ENCODE measurements at places on chromosomes 6 and 20. TPM values are rescaled to one million over a fixed set of nuclear protein-coding genes. Genes with fewer than 3 reads are reported as not detected.

Gene SYCP2L
- 0.59 TPM for total RNA-seq

DNA sequence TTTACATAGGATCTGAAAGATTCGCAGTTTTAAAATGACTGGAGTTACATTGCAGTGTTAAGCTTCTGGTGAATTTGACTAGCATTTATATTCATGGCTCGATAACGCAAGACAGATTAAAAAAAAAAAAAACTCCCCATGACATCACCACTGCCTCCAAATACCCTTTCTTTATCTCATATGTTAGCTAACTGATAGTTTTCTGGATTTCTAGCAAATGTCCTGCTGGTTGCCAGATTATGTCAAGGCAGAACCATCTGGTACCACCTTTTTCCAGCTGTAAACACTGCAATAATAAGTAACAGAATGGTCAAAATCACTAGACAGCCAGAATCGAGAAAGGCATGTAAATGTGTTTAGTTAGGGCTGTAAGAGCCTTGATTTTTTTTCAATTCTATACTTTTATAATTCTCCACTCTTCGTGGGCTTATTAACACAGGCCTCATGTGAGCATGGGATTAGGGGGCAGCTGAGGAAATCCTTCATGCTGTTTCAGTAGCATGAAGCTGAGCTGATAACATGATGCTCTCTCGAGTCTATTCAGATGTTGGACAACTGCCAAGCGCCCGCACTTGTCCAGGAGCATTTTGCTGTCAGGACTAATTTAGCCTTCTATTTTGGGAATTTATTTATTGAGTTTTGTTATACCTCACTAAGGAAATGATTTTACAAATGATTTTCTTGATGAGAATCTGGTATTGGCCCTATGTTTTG lies 166.0 kb upstream of the SCGN start:
- peak; percentile 79 for DNase-seq

DNA sequence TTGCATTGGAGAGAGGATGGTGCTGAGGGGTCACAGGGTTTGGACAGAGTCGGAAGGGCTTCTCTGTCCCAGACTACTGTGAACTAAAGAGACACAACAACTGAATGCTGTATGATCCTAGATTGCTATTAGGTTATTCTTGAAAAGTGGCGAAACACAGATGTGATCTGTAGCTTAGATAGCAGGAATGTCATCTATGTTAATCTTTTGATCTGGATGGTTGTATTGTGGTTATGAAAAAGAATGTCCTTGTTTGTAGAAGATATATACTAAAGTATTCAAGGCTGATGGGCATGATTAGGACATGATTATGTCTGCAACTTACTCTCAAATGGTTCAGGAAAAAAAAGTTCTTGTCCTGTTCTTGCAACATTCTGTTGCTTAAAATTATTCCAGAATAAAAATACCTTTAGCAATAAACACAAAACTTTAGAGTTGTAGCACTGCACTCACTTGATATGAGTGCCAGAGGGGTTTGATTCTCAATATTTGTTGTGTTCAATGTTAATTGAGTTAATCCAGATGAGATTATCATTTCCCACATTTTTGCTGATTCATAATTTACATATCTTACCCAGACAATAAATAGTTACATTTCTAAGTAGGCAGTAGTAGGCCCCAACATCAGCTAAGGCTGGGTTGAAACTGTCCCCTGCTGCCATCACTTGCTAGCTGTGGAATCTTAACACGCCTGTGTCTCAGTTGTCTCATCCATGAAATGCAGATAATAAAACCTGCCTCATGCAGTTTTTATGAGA lies 645.2 kb downstream of the KIF16B start:
- DNase-seq = no peak

Gene CD24
- total RNA-seq = 0.47 TPM

Gene ECT2L
- 0.62 TPM for total RNA-seq

Gene MLIP
- total RNA-seq = 248 TPM

Gene C6orf58
- not detected for total RNA-seq

Gene MCCD1
- total RNA-seq = not detected

- DNase-seq = no peak
Observed at GRCh38 chr6:167129562-167129961, 6.7 kb downstream of the CCR6 start.

GRCh38 chr6:97939440-97940168 lies 656.6 kb upstream of the MMS22L start:
- no peak for DNase-seq

GRCh38 chr6:33978412-33979150 lies 167.3 kb downstream of the GRM4 start:
- no peak for DNase-seq
